ENCODE measurements at places on chromosomes 3 and 15.

DNA sequence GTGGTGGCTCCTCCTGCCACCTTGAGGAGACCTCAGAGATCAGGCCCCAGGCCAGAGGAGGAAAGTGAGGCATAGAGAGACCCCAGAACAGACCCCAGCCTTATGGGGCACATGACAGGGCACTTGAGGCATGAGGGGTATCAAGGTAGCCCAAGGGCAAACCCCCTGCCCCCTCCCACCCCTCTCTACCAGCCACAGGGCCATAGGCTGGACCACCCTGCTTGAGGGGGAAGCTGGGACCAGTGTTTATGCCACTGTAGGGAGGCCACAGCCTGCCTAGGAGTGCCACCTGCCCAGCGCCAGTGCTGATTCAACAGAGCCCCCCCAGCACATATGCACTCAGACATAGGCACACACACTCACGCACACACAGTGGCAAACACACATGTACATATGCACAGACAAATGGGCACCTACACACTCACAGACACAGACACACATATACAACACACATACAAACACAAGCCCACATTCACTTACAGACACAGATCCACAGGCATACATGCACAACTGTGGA, 10.3 kb downstream of the MYL3 start:
- DNase-seq, result no peak

DNA sequence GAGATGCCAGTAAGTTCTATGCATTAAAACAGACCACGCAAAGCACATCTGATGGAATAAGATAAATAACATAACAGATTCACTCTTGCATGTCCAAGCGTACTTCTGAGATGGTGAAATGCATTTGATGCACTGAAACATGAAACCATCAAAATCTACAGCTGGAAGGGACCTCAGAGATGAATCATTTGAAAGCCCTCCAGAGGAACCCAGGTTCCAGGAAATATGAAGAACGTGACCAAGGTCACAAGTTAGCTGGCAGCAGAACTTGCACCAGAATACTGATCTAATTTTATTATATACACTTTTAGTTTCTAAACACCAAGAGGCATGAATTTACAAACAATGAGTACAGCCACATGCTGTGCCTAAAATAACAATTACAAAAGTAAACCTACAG, 957.1 kb downstream of the FHIT start:
- no peak for DNase-seq

DNA sequence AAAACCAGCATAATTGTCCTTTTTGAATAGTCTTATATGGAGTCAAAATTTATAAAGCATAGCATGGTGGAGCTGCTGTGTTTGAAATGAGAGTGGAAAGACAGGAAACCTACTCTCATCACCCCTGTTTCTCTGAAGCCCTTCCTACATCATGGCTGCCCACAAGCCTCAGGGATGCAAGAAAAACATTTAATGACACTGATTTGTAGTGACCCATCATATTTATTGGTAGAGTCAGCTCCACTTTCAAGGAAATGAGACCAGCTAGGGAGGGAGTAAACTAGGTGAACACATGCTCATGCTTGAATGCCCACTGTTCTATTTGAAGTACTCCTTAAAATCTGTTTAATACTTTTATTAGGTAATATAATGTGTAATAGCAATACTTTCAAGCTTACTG, 494.3 kb upstream of the KCNMB2 start:
- no peak for DNase-seq

- DNase-seq, result no peak
Measured at GRCh38 chr15:69074843-69075224, 60.3 kb downstream of the NOX5 start.

DNA sequence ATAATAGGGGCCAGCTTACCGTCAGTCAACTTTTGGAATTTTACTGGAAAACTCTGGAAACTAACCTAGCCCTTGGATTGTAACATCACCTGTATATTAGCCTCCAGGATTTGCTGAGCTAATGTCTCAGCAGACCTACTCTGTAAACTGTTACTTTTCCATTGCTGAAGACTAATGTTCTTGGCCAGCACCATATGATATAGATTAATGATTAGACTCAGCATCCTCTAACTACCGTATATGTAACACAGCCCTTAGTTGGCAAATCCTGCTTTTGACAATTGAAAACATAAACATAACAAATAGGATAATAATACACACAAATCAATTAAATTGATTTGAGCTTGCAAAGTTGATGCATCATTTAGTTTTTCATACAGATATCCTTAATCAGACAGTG, 26.6 kb upstream of the GBE1 start:
- no peak for DNase-seq

DNA sequence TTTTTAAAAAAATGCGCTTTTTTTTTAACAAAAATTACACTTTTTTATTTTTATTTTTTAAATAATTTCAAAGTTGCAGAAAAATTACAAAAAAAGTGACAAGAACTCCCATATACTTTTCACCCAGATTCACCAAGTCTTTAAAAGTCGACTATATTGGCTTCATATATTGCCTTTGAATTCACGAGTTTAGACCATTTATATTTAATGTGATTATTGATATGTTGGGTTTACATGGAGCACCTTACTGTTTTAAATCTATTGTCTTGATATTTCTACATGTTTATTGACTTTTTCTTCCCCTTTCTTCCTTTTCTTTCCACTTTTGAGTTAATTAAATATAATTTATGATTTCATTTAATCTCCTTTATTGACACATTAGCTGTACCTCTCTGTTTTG, 127.2 kb downstream of the OPA1 start:
- no peak for DNase-seq

DNA sequence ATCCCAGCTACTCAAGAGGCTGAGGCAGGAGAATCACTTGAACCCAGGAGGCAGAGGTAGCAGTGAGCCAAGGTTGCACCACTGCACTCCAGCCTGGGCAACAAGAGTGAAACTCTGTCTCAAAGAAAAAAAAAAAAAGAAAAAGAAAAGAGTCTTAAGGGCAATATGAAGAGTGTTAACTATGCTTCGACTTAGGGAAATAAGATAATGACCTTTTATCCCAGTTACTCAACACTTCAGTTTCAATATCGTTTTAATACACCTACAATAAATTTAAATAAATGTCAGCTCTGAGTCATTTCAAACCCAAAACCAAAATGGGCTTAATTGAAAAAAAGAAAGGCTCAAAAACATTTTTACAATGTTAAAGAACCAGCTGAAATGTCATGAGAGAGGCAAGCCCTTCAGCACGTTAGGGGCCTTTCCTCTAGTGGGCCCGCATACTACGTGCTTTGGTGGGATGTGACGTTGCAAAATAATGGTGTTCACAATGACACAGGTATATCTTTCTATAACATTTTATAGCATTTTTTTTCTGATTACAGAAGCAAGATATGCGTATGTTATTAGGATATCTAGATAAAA, 15.3 kb downstream of the FYCO1 start:
- peak; percentile 73 for DNase-seq

GRCh38 chr15:91469632-91470567, 369.8 kb downstream of the SV2B start:
- peak; percentile 74 for DNase-seq

DNA sequence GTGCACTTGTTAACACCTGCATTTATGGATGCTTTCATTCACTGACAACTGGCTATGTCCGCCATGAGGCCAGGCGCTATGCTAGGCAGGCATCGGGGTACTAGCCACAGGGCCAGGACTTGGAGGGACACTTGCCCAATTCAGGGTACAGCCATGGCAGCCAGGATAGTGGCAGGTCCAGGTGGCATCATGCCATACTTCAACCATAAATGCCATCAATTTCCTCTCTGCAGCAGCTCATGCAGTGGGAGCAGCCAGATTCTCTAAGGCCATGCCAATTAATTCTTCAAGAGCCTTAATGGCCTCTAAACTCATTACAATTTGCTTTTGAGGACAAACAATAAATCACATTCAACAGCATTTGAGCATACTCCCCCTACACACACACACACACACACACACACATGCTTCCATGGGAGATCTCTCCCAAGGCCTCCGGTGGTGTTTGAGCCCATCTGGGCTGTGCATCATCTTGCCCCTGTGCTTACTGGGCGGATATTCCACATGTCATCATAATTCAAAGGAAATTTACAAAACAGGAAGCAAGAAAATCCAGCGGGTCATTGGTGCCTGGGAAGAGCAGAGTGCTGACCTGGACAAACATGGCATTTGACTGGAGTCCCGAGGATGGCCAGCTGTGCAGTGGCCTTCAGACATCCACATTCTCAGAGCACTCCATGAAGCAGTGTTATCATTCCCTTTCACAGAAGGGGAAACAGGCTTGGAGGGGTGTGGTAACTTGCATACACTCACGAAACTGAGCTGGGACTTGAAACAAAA, 109.1 kb downstream of the IQSEC1 start:
- no peak for DNase-seq

DNA sequence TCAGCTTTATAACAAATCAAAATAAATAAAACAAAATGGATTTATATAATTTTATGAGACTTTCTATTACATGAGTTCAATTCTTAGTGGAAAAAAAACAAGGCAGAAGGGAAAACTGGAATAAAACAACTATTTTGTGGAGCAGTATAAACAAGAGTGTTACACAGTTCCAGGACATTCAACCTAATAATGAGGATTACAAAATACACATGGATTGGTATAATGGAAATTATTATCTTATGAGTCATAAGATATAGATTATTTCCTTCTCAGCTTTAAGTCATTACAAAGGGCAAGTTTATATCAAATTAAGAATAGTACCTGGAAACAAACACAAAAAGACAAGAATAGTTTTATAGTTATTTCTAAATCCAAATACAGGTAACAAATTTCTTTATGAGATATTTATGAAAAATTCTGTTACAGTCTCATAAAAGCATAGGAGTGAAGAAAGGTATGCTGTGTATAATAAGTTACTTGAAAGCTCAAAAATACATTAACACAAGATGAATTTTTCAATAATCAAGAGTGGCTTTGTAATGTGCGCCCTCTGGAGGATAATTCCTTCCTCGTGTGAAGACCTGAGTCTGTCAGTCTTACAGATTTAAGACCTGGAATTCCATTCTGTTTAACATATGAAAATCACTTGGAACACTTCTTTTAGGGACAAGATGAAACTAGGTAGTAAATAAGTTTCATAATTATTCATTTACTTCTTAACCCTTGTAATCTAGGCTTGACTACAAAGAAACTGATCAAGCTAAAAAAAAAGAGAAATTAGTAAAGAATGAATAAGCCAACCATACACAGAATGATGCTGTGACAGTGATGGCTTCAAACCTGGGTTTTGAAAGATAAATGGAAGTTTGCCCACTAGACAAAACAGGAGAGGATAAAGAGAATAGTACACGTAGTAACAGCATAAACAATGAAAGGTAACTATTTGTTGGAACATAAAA, 9.5 kb downstream of the COPS2 start:
- DNase-seq, result peak; percentile 14

DNA sequence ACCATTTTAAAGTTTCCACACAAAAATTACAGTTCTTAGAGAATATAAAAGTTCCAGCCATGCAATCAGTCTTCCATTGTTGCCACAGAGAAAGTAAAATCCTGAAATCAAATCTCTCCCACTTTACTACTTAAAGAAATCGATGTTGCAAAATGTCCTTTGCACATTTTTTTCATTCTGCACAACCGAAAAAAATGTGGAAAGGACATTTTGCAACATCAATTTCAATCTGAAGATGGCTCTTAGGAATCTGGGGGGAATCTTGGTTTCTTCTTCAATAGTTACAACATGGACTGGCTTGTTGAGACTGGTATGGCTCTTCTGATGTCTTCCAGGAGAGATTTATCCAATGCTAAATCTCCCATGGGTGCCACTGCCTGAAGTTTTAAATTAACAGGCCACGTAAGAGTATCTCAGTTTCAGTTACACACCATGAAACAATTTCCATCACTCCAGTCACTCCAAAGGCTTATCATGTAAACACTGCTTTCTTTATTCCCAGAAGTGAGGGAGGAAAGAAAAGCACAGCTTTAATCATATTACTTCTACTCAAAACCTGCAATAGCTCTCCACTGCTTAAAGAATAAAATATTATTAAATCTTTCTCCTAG, 55.8 kb upstream of the CTNNB1 start:
- DNase-seq, result no peak

- DNase-seq, result no peak
Measured at GRCh38 chr15:49137861-49138260, 17.5 kb downstream of the COPS2 start.

DNA sequence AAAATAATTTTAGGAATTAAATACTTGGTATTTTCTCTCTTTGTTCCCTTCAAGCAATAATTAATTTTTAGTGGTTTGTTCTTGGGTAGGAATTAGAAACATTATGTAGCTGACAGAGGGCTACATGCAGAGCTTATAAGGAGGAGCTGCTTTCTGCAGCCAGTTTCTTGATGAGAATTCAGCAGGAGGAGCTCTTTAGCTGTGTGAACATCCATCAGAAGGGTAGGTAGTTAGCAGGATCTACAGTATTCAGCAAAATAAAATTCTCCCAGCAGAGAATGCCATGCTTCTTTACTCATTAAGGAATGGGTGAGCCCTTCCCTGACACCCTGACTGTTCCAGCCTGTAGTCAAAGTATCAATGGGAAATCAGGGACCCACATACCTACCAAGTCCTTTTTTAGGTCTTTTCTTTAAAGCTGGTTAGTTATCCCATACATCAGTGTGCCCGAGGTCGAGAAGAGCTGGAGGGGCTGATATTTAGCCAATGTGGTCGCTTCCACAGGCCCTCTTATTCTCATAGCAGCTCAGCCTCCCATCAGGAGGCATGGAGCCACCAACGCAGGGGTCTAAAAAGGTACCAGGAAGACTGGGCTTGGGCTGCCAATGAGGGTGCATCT, 54.0 kb downstream of the KCNAB1 start:
- no peak for DNase-seq

- no peak for DNase-seq
Measured at GRCh38 chr3:8903191-8903590, 60.1 kb downstream of the RAD18 start.

GRCh38 chr15:74314795-74315438, 52.5 kb downstream of the CYP11A1 start:
- DNase-seq, result no peak

GRCh38 chr15:99438691-99439523, 126.9 kb upstream of the MEF2A start:
- no peak for DNase-seq

GRCh38 chr15:58309963-58310928, 121.5 kb upstream of the LIPC start:
- no peak for DNase-seq

DNA sequence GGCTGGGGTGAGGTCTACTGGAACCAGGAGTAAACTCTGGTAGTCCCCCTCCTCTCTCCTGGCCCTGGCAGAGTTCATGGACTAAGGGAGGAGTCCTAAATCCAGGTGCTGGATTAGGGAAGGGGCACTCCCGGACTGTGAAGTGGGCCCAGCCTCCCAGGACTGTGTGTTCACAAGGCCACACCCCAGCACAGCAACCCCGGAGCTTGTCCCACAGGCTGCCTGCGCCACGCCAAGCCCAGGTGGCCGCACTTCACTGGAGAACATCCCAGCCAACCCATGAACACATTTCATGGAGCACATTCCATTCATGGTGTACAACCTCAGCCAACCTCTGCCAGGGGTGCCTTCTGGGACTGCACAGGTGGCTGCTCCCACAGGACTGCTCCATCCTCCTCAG, 8.2 kb downstream of the ARPIN start:
- DNase-seq, result no peak

- peak; percentile 62 for DNase-seq
Measured at GRCh38 chr15:57527382-57528091, 64.2 kb upstream of the MYZAP start.

- no peak for DNase-seq
Measured at GRCh38 chr3:111884411-111885018, 25.4 kb downstream of the PHLDB2 start.

- DNase-seq, result no peak
Measured at GRCh38 chr15:38844736-38845135, 280.1 kb upstream of the RASGRP1 start.

- DNase-seq, result no peak
Measured at GRCh38 chr3:160150525-160150924, 74.7 kb upstream of the C3orf80 start.

- no peak for DNase-seq
Measured at GRCh38 chr15:72790302-72790910, 6.8 kb upstream of the ADPGK start.
